ENCODE measurements at places on chromosomes 7 and 10. TPM values are rescaled to one million over a fixed set of nuclear protein-coding genes. Genes with fewer than 3 reads are reported as not detected.

The HBP1 gene
- 31.0 TPM for total RNA-seq

GRCh38 chr7:126659124-126659523, 593.6 kb downstream of the GRM8 start:
- peaks cover 55% of the 10 kb centered on the region for H3K4me1 ChIP-seq
- H3K27me3 ChIP-seq = no peaks in the 10 kb centered on the region
- no peak overlapping the region for H3K4me3 ChIP-seq

DNA sequence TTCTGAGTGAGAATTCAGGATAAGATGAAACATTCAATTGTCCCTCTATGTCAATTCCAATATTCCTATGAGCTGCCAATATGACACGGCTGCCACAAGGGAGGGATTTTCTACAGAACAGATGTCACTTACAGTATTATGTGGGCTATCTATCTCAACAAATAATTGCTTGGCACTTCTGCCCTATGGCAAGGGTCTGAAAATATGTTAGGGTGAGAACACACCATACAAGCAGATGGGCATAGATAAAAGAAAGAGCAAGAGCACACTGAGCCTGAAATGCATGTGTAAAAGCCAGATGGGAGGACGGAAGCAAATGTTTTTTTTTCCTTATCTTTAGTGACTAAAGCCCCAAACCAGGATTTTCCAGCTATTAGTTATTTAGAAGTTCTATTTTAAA, 70.1 kb upstream of the TFEC start:
- H3K27me3 ChIP-seq = no peaks in the 10 kb centered on the region
- H3K4me3 ChIP-seq = no peak overlapping the region
- H3K27ac ChIP-seq = peak overlapping the region; percentile 33
- DNase-seq = no peak
- peaks cover 29% of the 10 kb centered on the region for H3K4me1 ChIP-seq

The SLC37A3 gene
- 48.7 TPM for total RNA-seq

The PRF1 gene
- total RNA-seq = 0.11 TPM

The SFMBT2 gene
- total RNA-seq = 10.9 TPM

The IFIT3 gene
- 0.42 TPM for total RNA-seq

The CPVL gene
- total RNA-seq = 43.8 TPM

- DNase-seq = no peak
- H3K4me1 ChIP-seq = peaks cover 16% of the 10 kb centered on the region
- H3K36me3 ChIP-seq = peaks cover 11% of the 10 kb centered on the region
- no peak overlapping the region for H3K4me3 ChIP-seq
- H3K27ac ChIP-seq = no peak overlapping the region
Observed at GRCh38 chr7:73899731-73900142, 38.8 kb downstream of the TMEM270 start.

- no peak for DNase-seq
- no peak overlapping the region for H3K27ac ChIP-seq
- peaks cover 42% of the 10 kb centered on the region for H3K27me3 ChIP-seq
- peak overlapping the region; percentile 68 for H3K4me3 ChIP-seq
Observed at GRCh38 chr10:75294031-75294437, 58.3 kb upstream of the COMTD1 start.

- no peak overlapping the region for H3K27ac ChIP-seq
- no peak overlapping the region for H3K4me3 ChIP-seq
- H3K4me1 ChIP-seq = 0 out of 2 replicates have a peak, but pooled peaks cover 3% of the 10 kb centered on the region
- no peaks in the 10 kb centered on the region for H3K36me3 ChIP-seq
- no peak for DNase-seq
Observed at GRCh38 chr10:94673614-94674321, 9.8 kb upstream of the CYP2C18 start.

DNA sequence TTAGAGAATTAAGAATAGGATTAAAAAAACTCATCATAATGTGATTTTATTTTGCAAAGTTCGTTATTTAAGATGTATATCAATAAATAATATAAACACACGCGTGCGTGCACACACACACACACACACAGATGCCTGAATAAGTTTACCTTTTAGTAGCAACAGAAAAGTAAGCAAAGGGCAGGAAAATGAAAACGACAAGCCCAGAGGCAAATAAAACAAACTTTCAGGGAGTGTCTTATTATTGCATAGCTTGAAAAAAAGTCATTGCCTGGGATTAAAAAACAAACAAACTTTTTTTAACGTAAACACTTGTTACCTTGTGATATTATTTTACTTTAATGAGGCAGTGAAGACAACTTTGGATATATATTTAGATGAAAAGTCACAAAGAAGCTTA, 226.4 kb downstream of the BAMBI start:
- peaks cover 9% of the 10 kb centered on the region for H3K36me3 ChIP-seq
- no peaks in the 10 kb centered on the region for H3K4me1 ChIP-seq

The EVX1 gene
- total RNA-seq = not detected

DNA sequence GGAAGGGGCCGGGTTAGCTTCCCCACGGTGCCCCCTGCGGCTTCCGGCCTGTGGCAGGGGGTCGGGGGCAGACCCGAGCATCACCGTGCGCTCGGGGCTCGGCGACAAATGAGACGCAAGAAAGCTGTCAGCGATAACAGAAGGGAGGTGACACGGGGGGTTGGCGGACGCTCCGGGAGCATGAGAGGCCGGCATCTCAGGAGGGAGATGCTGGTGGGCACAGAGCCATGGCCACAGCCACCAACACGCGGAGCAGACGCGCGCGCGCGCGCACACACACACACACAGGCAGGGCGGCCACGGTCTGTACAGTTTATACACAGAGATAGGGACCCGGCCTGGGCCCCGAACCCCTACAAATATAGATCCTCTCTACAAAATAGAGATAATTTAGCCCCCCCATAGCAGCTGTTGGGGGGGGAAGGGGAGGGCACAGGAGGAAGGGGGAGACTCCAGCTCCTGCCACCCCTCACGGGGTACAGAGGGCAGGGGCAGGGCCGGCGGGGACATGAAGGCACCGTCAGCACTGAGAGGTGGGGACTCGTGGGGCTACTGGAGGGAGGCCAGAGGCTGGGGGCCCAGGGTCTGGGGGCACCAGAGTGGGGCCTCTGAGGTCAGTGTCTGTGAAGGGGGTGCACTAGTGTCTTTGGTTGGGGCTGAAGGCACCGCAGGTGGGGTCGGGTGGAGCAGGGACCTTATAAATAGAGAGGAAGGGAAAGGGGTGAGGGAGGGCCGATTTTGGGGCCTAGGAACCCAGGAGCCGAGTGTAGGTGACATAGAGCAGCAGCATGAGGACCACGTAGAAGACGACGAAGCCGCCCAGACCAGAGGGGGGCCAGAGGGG, 884 bp upstream of the SAP25 start:
- H3K4me3 ChIP-seq = no peak overlapping the region
- peaks cover 11% of the 10 kb centered on the region for H3K27me3 ChIP-seq
- no peak for DNase-seq
- no peak overlapping the region for H3K27ac ChIP-seq

The CAMK2B gene
- total RNA-seq = 0.44 TPM

DNA sequence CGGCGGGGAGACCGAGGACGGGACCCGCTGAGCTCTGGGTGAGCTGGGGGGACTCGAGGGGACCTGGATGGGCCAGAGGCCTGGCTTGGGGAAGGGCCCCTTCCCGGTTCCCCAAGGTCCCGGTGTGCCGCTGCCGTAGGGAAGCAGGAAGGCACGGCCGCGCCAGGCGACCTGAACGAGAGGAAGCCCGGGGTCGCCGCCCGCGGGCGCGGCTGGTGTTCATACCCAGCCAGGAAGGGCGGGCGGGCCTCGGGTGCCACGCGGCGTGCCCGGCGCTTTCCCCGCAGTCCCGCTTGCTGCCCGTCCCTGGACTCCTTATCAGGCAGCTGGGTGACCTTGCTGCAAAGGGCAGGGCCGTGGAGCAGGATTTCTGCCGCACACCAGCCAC, 38.0 kb downstream of the ZNF777 start:
- peaks cover 11% of the 10 kb centered on the region for H3K4me1 ChIP-seq
- peaks cover 14% of the 10 kb centered on the region for H3K27me3 ChIP-seq
- no peaks in the 10 kb centered on the region for H3K36me3 ChIP-seq
- no peak overlapping the region for H3K27ac ChIP-seq
- H3K4me3 ChIP-seq = peak overlapping the region; percentile 57

GRCh38 chr7:80187727-80188126, 53.1 kb downstream of the GNAI1 start:
- no peak overlapping the region for H3K4me3 ChIP-seq
- H3K27me3 ChIP-seq = no peaks in the 10 kb centered on the region
- peaks cover 67% of the 10 kb centered on the region for H3K4me1 ChIP-seq
- no peak for DNase-seq

DNA sequence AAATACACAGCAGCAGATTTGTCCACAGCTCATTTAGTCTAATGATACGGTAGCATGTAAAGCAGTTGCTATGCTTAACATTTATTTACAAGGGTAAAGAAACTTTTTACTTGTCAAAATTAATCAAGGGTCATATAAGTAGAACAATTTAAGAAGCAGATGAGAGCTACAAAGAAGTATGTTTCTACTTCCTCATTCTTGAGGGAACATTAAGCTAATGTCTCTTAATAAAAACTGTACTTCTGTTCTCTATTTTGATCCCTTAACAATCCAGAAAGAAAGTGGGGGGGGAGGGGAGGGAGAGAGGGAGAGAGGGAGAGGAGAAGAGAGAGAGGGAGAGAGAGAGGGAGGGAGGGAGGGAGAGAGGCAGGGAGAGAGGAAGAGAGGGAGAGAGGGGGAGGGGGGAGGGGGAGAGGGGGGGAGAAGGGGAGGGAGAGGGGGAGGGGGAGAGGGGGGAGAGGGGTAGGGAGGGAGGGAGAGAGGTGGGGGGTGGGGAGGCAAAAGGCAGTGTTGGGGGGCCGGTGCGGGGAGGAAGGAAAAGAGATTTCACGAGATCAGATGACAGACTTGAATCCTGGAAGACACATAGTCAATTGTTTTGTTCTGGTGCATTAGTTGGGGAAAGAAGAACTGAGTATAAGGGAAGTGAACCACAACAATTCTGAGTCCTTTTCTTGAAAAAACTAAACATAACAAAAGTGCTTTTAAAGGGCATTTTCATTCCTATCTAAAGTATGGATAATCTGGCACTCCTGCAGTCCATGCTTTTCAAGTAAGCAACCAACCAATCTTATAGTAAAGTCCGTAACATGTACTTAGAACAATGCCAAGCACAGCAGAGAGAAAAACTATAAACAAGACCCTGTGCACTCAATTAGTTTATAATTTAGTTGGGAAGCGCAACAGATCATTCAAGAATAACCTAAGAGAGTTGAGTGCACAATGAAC, 128.0 kb downstream of the USP6NL start:
- peaks cover 19% of the 10 kb centered on the region for H3K4me1 ChIP-seq
- no peaks in the 10 kb centered on the region for H3K27me3 ChIP-seq
- DNase-seq = no peak
- no peak overlapping the region for H3K4me3 ChIP-seq
- H3K27ac ChIP-seq = peak overlapping the region; percentile 21

Data from WTC11 (cell line).